ENCODE measurements at places on chromosomes 5 and 9. TPM values are rescaled to one million over a fixed set of nuclear protein-coding genes. Genes with fewer than 3 reads are reported as not detected.

- no peak for DNase-seq
These were observed 201.0 kb downstream of the EFNA5 start for GRCh38 chr5:107469485-107470294.

GRCh38 chr5:149410721-149411432 lies 31.8 kb upstream of the IL17B start:
- DNase-seq: no peak

GRCh38 chr5:133299021-133299420 lies 247.2 kb downstream of the HSPA4 start:
- DNase-seq: no peak

DNA sequence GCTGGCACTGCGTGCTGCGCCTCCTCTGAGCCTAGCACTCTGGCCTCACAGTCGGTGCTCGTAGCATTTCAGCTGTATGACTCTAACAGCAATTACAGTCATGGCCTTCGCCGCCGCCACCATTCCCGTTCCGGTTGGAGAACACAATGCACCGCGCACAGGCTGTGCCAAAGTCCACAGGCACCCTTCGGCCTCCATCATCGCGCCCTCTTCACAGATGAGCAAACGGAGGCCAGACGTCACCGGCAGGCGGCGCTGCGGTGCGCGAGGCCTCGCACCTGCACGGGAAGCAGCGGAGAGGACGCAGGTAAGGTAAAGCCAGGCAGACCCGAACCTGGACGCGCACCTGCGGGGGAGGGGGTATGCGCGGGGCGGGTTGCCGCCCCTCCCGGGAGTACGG lies 128.9 kb downstream of the BARX1 start:
- DNase-seq: no peak

DNA sequence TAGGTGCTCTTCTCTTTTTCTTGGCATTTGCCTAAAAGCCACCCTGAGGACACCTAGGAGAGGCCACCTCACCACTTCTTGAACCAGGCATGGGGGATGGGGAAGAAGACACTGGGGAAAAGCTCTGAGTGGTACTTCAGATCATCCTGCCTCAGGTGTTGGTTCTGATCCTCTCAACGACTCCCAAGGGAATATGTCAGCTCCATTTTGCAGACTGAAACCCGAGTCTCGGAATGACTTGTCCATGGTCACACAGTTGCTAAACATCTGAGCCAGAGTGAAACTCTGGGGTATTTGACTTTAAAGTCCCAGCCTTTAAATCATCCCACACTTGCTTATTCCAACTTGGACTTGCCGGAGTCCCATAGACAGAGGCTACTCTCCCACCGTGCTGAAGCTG lies 120.6 kb upstream of the GABRP start:
- no peak for DNase-seq

GRCh38 chr5:177491429-177491945 lies 5.9 kb downstream of the PDLIM7 start:
- DNase-seq: no peak

DNA sequence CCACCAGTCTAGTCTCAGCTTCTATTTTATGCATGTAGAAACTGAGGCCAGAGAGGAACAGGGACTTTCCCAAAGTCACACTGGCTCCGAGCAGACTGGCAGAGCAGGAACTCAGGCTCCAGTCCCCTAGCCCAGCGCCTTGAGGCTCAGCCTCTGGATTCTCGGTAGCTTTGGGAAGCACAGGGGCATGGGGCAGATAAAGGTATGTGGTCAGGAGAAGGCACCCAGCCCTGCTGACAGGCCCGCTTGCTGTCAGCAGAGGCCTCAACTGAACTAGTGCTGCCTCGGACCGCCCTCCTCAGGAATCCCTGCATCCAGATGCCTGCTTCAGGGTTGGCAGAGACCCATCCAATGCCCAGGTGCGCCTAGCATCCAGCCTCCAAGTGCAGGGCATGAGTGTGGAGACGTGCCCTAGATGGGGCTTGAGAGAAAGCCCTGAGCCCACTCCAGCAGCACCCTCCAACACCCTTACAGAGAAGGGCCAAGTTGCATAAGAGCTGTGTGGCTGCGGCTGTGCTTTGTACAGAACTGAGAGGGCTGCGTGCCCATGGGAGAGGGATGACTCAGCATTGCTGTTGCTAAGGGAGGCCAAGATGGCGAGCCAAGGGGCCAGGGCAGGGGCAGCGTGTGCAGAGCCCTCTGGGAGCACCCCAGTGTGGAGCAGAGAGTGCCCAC lies 168.6 kb downstream of the MACROH2A1 start:
- no peak for DNase-seq

- no peak for DNase-seq
These were observed 45.3 kb downstream of the FBXW11 start for GRCh38 chr5:171961117-171961516.

GRCh38 chr5:126370796-126371718 lies 52.2 kb upstream of the GRAMD2B start:
- no peak for DNase-seq

DNA sequence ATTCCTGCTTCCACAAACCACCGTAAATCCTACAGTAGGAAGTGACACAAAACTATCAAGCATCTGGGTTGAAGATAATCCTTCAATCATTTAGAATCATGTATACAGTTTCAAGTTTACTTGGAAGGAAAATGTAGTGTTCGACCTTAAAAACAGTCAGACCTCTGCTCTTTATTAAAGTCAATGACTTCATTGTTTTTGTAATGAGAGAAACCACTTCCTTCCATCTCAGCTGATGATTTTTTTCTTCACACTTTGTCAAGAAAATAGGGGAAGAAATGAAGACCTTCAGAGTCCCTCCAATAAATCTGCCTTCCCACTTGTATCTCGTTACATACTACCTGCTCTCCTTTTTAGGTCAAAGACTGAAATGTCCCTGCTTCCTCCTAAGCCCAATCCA lies 30.1 kb downstream of the TUSC1 start:
- DNase-seq: no peak

DNA sequence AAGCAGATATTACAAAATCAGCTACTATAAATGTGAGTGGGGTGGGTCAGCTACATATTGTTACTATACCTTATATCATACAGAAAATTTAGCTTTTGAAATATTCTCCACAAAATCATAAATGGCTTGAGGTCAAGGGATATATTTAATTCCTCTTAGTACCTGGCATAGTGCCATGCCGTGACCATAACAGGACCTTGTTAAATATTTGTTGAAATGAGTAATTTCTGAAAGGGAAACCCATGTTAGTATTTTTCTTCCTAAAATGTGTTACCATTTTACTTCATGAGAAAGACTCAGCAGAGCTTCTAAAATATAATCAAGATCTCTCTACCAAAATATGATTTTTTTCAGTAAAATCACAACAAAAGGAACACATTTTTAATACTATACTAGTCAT lies 14.8 kb downstream of the ATP10B start:
- no peak for DNase-seq

GRCh38 chr9:16211946-16212345 lies 658.5 kb downstream of the BNC2 start:
- DNase-seq: no peak

DNA sequence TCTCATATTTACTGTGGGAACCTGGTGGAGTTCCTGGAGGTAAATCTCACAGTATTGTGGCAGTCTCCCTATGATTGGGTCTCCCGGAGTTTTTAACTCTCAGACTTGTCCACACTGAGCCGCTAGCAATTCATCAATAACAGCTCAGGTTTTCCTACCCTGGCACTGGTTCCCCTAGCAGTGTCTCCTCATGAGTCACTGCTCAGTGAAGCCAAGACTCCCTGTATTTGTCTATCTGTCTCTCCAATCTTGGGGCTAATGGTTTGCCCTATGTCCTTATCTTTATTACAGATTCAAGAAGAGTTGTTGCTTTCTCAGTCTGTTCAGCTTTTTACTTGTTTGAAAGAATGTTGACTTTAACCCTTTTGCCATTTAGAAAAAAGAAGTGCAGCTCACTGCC lies 176.7 kb upstream of the FGF10 start:
- no peak for DNase-seq

GRCh38 chr9:133252301-133253020 lies 22.5 kb downstream of the ABO start:
- no peak for DNase-seq

- DNase-seq: no peak
These were observed 36.3 kb downstream of the KLHL3 start for GRCh38 chr5:137699336-137700281.

GRCh38 chr5:143600396-143601075 lies 197.1 kb upstream of the NR3C1 start:
- DNase-seq: no peak

DNA sequence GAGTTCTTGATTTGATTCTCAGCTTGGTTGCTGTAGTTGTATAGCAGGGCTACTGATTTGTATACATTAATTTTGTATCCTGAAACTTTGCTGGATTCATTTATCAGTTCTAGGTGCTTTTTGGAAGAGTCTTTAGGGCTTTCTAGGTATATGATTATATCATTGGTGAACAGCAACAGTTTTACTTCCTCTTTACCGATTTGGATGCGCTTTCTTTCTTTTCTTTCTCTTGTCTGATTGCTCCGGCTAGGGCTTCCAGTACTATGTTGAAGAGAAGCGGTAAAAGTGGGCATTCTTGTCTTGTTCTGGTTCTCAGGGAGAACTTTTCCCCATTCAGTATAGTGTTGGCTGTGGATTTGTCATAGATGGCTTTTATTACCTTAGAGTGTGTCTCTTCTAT lies 158.9 kb downstream of the SAXO1 start:
- DNase-seq: no peak

DNA sequence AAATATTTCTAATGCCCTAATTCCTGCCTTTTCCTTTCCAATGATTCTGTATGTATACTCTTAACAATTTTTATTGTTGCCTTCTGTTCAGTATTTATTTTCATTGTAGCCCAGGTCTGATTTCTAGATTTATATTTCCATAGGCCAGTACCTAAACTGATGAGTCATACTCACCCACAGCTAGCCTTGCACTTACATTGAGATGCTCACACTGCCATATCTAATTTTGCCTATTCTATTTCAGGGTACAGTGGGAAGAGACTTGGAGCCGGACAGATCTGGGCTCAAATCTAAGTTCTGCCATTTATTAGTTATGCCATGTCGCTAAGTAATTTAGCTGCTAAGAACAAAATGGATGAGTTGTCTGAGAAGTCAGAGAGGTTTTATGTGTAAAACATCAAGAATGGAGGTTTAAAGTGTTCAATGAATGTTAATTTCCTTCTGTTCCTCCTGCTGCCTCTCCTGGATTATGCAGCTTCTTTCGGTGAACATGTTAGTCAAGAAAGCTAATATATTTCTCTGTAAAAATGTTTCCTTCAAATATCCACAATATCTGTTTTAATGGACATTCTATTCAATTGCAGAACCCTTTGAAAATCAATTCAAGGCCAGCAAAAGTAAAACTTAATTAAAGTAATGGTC lies 62.3 kb upstream of the CDK5RAP2 start:
- DNase-seq: no peak

- no peak for DNase-seq
These were observed 4.7 kb upstream of the TTLL11 start for GRCh38 chr9:122097679-122098315.

DNA sequence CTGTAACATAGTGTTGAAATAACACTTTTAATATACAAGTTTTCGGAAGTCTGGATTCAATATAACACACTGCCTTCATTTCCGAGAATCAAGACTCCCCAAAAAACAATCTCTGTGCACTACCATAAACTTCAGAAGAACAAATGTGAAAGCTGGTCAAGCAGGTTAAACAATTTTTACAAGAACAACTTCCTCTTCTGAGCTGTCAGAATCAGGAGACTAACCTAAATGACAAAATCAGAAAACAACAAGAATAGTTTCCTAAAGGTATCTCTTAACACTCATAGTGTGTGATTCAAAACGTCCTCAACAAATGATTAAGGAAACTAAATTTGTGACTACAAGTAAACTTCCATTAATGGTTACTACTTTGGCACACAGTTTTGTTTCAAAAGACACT lies 11.6 kb downstream of the C9orf72 start:
- DNase-seq: no peak

GRCh38 chr9:115142517-115143270 lies 24.7 kb upstream of the TNC start:
- DNase-seq: no peak

DNA sequence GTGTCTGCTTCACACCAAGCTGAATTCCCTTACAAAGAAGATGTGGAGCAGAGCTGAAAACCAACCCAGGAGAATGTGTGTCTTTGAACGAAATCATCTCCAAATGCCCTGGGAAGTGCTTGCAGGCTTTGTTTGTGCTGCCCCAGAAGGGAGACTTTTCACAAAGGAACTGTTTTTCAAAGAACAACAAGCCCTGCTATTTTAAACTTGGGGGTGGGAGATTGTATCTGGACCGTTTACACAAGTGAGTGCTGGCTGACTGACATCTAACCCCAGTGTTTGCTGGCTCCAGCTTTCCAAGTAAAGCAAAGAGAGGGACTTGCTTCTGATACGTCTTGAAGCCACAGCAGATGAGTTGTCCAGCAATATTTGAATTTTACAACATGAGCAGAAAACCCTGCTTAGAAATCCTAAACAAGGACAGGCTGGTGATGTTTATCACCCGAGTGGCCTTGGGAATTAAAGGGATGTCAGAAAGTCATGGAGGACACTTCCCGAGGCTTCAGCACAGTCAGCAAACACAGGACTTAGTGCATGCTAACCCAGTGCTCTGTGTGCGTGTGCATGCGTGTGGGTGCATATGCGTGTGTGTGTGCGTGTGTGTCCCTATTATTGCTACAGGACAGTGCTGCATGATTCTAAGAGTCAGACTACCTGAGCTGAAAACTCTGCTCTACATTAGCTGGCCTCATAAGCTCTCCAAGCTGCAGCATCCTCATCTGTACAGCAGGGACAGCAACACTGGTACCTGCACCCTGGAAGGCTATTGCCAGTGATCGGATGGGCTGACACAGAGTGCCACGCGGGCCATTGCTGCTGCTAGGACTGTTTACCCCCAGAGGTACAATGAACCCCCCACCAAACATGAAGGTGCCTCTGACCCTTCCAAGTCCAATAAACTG lies 1.4 kb downstream of the ADAMTS12 start:
- DNase-seq: no peak

- DNase-seq: no peak
These were observed 213.3 kb downstream of the IRX2 start for GRCh38 chr5:2538169-2538568.

The SPATA31C1 gene
- total RNA-seq: not detected

The FCN2 gene
- not detected for total RNA-seq

The MEIKIN gene
- not detected for total RNA-seq

The KCNN2 gene
- 2.6 TPM for total RNA-seq

The IFNA13 gene
- not detected for total RNA-seq

The PAPPA gene
- total RNA-seq: 2.8 TPM

The F12 gene
- total RNA-seq: not detected

The CD274 gene
- total RNA-seq: 17.9 TPM

The OSMR gene
- total RNA-seq: 19.9 TPM

The INSL4 gene
- total RNA-seq: not detected

The RFK gene
- total RNA-seq: 18.1 TPM

The CCL28 gene
- total RNA-seq: 0.46 TPM

The WDR38 gene
- not detected for total RNA-seq
